Bronchial smooth muscle cell (primary cell): ENCODE measurements at places on chromosomes 13 and 19. TPM values are rescaled to one million over a fixed set of nuclear protein-coding genes. Genes with fewer than 3 reads are reported as not detected.

ERF gene
- total RNA-seq: 11.3 and 18.7 TPM in 2 replicates

SELENOW gene
- total RNA-seq: 89.6 and 153 TPM in 2 replicates

PTOV1 gene
- total RNA-seq: 61.8 and 67.4 TPM in 2 replicates

HRC gene
- 0.09 TPM in 1 of 2 replicates, not detected in the other for total RNA-seq

S1PR5 gene
- total RNA-seq: under 0.01 and 0.16 TPM in 2 replicates

ALKBH6 gene
- total RNA-seq: 9.3 and 13.6 TPM in 2 replicates

DLEU7 gene
- total RNA-seq: not detected in 2 replicates

CYP2B6 gene
- total RNA-seq: not detected in 2 replicates

CLDN10 gene
- not detected in 2 replicates for total RNA-seq

ZSCAN5B gene
- not detected in 2 replicates for total RNA-seq

ZNF234 gene
- 11.2 and 14.3 TPM in 2 replicates for total RNA-seq

B3GNT3 gene
- not detected in 2 replicates for total RNA-seq
